Sciatic nerve (tissue), 2 donors: ENCODE measurements at places on chromosomes 1 and 21. TPM values are rescaled to one million over a fixed set of nuclear protein-coding genes. Genes with fewer than 3 reads are reported as not detected.

The FALEC gene
- total RNA-seq, result not detected

The CD1B gene
- not detected for total RNA-seq

The CIART gene
- 5.7 TPM for total RNA-seq

The COL8A2 gene
- 47.3 TPM for total RNA-seq

The TSPAN2 gene
- total RNA-seq, result 2.9 TPM

The B3GALT5 gene
- not detected for total RNA-seq

The PPM1J gene
- 1.8 TPM for total RNA-seq

The APCS gene
- not detected for total RNA-seq

The EIF4G3 gene
- total RNA-seq, result 67.7 TPM

The CDKN2C gene
- total RNA-seq, result 17.2 TPM

The ZFP69 gene
- 5.1 TPM for total RNA-seq

The NOL9 gene
- 26.0 TPM for total RNA-seq

The ZYG11A gene
- total RNA-seq, result 0.09 TPM

The PTP4A2 gene
- total RNA-seq, result 256 TPM

The NKAIN1 gene
- 0.13 TPM for total RNA-seq

The MPZ gene
- total RNA-seq, result 4,832 TPM

The HSD3B2 gene
- not detected for total RNA-seq

The PRAMEF17 gene
- total RNA-seq, result not detected

The CRNN gene
- not detected for total RNA-seq

The KRTAP19-1 gene
- total RNA-seq, result not detected

The KIAA0040 gene
- total RNA-seq, result 16.8 TPM

The AGT gene
- total RNA-seq, result 13.0 TPM

The IGSF3 gene
- total RNA-seq, result 2.5 TPM

The TRIM33 gene
- 41.4 TPM for total RNA-seq

The GPA33 gene
- not detected for total RNA-seq

The CLDN17 gene
- total RNA-seq, result not detected

The MAEL gene
- total RNA-seq, result 0.62 TPM

The FNDC5 gene
- 1.6 TPM for total RNA-seq

The PRR9 gene
- total RNA-seq, result not detected

The FAM72D gene
- 0.40 TPM for total RNA-seq

The FCAMR gene
- total RNA-seq, result not detected

The SEC22B gene
- 30.1 TPM for total RNA-seq

The LCE1F gene
- not detected for total RNA-seq

The PGLYRP3 gene
- not detected for total RNA-seq

The FAM151A gene
- total RNA-seq, result not detected

The CCDC181 gene
- 2.1 TPM for total RNA-seq

The AIRE gene
- 0.13 TPM for total RNA-seq

The SH2D2A gene
- 1.6 TPM for total RNA-seq

The RPL22 gene
- total RNA-seq, result 354 TPM

The SH2D1B gene
- 0.53 TPM for total RNA-seq

The FABP3 gene
- 6.5 TPM for total RNA-seq

The LRRC38 gene
- total RNA-seq, result not detected

The SPRR2B gene
- not detected for total RNA-seq

The C21orf58 gene
- total RNA-seq, result 4.4 TPM

The RALGPS2 gene
- 16.0 TPM for total RNA-seq

The ANGPTL3 gene
- total RNA-seq, result not detected

The TEX38 gene
- total RNA-seq, result not detected
